Mammary epithelial cell (primary cell): ENCODE measurements at places on chromosomes 2 and 18.

GRCh38 chr18:49988101-49988500 lies 174.8 kb upstream of the ACAA2 start:
- DNase-seq: no peak

GRCh38 chr2:110819711-110820110 lies 87.3 kb downstream of the ACOXL start:
- no peak for DNase-seq

DNA sequence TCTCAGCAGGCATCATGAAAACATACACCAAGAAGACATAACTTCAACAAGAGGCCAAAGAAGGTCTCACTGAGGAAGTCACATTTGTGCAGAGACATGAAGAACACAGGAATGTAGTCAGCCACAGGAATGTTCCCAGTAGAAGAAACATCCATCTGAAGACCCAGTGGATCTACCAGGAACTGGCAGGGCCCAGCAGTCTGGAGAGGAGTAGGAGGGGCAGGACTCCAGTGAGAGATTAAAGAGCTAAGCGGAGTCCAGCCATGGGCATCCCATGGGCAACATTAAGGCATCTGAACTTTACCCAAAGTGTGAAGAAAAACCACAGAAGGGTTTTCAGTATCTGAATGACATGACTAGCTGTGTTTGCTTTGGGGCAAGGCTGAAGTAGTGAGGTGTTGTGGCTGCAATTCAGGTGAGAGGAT lies 103.1 kb downstream of the UPP2 start:
- no peak for DNase-seq

GRCh38 chr2:215136669-215137328 lies 1.6 kb downstream of the ABCA12 start:
- DNase-seq: peak; percentile 94

DNA sequence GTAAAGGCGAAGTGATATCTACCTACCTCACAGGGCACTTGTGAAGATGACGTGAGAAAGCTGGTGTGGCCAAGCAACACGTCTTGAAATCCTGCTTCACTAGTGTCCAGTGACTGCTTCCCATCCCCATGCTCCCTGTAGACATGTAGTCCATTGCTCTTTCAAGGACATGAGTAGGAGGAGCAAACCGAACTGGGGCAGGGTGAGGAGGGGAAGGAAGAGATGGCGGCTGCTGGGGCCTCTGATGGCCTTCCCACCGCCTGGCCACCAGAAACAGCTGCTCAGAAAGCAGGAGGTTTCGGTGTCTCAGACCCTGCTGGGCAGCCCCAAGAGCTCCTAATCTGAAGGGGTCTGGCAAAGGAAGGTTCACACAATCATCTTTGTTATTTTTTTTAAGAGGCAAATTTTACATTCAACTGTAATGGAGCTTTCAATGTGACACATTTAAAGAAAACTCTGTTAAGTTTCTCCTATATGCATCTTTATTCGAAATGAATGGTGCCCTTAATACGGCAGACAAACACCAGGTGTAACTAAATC lies 14.7 kb downstream of the CPLX4 start:
- DNase-seq: no peak

- no peak for DNase-seq
Measured at GRCh38 chr2:134668821-134669220, 50.0 kb downstream of the TMEM163 start.

DNA sequence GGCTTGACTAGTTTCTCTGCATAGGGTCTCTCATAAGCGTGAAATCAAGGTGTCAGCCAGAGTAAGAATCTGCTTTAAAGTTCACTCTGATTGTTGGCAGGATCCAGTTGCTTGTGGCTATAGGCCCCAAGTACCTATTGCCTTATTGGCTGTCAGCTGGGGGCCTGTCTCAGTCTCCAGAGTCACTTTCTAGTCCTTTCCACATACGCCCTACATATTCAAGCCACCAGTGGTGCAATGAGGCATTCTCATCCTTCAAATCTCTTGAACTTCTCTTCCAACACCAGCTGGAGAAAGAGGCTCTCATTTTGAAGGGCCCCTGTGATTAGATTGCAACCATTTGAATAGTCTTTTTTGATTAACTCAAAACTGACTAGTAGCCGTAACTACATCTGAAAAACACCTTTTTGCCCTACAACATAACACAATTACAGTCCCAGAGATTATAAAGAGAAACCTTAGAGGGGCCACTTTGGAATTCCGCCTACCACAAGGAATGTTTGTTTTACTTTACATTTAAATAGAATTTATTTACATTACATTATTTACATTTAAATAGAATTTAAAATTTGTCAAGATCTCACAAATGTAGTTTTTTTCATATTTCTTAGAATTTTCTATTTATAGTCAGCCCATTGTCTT lies 520.1 kb downstream of the DSC3 start:
- no peak for DNase-seq
